Activated CD8-positive, alpha-beta T cell treated with anti-CD3 and anti-CD28 coated beads, Interleukin-2, amount 10 ng/mL, durations not matched to agents 7 days and 5 days (primary cell): ENCODE measurements at places on chromosomes 7 and 10. TPM values are rescaled to one million over a fixed set of nuclear protein-coding genes. Genes with fewer than 3 reads are reported as not detected.

Gene GIMAP8
- total RNA-seq, result 21.5 TPM

Gene CPA2
- total RNA-seq, result not detected

Gene INA
- total RNA-seq, result not detected

Gene CALML5
- not detected for total RNA-seq

Gene CLRN3
- not detected for total RNA-seq

Gene IMPDH1
- total RNA-seq, result 80.8 TPM

Gene FLNC
- not detected for total RNA-seq

Gene NKX1-2
- total RNA-seq, result not detected

Gene GRID2IP
- not detected for total RNA-seq

Gene NRP1
- 0.11 TPM for total RNA-seq

Gene PKD2L1
- total RNA-seq, result 0.10 TPM

Gene SLIT1
- 0.71 TPM for total RNA-seq

Gene PLXNA4
- total RNA-seq, result 47.2 TPM

Gene ITGA8
- total RNA-seq, result not detected

Gene TRIM73
- total RNA-seq, result 8.3 TPM

Gene SSC4D
- total RNA-seq, result not detected

Gene LDB3
- total RNA-seq, result not detected

Gene NRG3
- total RNA-seq, result not detected

Gene CYP26C1
- 0.11 TPM for total RNA-seq
